ENCODE measurements at places on chromosomes 13 and 19. TPM values are rescaled to one million over a fixed set of nuclear protein-coding genes. Genes with fewer than 3 reads are reported as not detected.
A peak's percentile ranks its signal among the peaks of the same experiment; 100 is the strongest.

Gene ZNF728
- not detected for total RNA-seq

Gene PALM
- total RNA-seq = 105 TPM

Gene ADGRE3
- not detected for total RNA-seq

Gene SLC25A41
- 1.9 TPM for total RNA-seq

Gene SHISA7
- total RNA-seq = not detected

DNA sequence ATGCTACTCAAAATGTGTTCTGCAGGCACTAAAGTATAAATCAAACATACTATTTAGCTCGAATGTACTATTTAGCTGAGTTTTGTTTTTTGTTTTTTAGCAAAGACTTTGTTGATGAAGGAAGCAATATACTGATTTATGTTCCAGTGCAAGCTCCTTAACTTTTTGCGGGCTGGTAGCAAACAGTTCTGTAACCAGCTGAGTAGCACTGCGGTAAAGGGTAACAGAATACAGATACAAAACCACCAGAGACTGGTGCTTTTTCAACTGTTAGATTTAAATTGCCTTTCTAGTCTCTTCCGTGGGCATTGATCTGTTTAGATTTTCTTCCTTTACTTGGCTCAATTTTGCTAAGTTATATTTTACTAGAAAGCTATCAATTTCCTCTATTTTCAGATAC lies 39.0 kb upstream of the KPNA3 start:
- DNase-seq = no peak

- peak; percentile 62 for DNase-seq
Observed at GRCh38 chr19:37362733-37363132, 8.2 kb upstream of the ZNF527 start.

DNA sequence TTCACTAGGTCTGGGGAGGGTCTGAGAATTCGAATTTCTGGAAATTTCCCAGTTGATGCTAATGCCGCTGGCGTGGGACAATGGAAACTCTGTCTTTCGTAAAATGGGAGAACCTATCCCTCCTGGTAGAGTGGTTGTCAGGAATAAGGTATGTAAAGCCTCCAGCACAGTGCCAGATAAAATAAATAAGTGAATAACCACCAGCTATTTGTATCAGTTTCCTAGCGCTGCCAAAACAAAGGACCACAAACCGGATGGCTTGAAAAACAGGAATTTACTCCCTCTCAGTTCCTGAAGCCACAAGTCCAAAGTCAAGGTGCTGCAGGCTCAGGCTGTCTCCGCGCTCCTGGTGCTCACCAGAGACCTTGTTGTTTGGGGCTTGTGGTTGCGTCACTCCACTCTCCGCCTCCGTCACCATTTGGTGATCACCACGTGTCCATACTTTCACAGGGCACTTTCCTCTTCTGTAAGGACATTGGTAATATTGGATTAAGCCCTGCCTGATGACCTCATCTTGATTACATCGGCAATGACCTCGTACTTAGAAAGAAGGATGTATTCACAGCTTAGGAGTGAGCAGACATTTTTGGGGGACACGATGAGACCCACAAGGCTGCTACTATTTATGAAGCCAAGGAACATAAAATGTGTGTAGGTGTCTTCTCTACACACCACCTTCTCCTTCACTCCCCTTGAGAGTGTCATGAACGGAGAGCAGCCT lies 428.5 kb downstream of the IRS2 start:
- DNase-seq = no peak

DNA sequence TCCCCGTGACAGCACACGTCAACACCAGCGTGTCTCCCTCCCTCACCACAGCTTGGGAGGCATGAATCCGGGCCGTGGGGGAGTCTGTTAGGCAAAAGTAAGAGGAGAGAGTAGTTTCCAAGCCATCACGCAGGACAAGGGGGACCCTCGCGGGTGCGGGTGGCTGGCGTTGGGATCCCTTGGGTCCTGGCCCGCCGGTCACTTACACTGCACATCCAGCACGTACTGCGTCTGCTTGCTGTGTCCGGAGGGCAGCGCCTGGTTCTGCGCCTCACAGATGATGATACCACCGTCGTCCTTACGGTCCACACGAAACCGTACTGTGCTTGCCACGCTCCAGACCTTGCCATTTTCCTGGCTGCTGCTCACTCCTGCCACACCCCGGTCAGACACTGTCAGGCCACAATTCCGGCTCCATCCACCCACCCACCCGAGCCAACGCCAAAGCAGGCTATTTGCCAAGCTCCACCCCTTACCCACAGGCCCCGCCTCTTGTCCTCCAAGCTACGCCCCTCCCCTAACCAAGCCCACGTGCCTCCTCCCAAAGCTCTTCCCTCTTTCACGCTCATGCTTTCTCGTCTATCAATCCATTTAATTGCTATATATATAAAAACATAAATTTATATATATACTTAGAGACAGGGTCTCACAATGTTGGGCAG lies 6.6 kb upstream of the ZNF428 start:
- DNase-seq = peak; percentile 43

GRCh38 chr13:59641817-59642216 lies 521.9 kb downstream of the DIAPH3 start:
- peak; percentile 53 for DNase-seq

- peak; percentile 56 for DNase-seq
Observed at GRCh38 chr19:21698215-21698614, 69.2 kb downstream of the ZNF100 start.

- DNase-seq = peak; percentile 62
Observed at GRCh38 chr19:55493052-55493644, 4.9 kb downstream of the SSC5D start.

DNA sequence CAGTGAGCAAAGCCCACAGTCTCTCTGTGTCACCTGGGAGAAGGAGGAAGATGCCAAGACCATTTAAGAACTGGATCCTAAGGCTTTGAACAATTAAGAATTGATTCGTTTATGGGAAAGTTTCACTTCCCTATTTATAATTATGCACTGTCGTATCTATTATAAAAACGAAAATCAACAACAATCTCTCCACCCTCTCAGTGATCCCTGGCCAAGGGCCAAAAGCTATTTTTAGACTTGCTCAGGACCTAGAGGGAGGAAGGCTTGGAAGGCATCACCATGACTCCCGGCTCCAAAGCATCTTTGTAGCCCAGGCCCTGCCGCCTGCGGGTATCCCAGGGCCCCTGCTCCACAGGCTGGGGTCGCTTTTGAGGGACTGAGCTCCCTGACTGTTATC lies 1.3 kb downstream of the RHPN2 start:
- peak; percentile 49 for DNase-seq

DNA sequence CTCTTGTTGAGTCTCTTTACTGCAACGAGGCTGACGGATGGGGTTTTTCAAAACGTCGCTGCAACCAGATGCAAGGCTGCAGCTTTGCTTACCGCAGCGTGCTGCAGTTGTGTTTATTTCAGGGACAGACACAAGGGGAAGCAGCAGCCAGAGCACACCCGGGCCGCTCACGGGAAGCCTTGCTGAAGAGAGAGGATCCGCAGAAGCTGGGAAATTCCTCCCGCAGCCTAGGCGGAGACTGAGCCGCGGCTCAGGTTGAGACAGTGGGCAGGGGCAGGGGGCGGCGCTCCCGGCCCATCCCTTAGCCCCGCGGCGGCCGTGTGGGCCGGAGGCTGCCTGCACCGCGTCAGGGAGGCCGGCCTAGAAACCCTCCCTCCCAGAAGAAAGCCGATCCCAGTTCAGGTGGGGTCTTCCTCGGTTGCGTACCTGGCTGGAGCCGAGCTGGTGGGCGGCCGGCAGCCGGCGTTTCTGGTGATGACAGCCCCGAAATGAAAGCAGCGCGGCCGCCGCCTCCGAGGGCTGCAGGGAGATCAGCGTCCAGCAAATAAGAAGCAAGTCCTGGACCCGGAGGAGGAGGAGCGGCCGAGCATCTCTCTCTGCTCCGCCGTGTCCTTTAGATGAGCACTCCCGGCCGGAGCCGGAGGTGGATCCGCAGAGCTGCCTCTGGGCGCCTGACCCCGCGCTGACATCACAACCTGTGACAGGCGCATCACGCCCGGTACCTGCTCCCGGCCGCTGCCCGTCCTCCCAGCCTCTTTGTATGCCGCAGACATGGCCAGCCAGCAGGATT lies at the start of gene FRY:
Gene FRY (plus strand): TSS at position 750 of the 790 bp plus-strand sequence. CDS start 22 bp downstream, at position 772.
- peak; percentile 64 for DNase-seq

DNA sequence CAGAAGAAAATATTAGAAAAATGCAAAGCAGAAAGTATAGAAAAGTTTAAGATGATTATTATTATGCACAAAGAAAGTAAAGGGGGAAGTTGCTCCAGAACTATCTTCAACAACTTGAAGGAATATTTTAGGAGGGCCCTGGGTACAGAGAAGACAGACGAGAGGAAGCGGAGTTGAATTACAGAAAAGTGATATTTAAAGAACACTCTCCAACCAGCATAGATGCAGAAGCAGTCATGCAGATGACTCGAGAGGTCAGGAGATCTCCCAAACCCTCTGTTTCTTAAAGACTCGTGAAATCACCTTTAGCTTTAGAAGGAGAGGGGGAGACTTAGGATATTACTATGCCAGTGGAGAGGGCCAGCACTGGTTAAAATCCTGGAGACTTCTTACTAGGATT lies 8.5 kb upstream of the SHISA2 start:
- DNase-seq = no peak

DNA sequence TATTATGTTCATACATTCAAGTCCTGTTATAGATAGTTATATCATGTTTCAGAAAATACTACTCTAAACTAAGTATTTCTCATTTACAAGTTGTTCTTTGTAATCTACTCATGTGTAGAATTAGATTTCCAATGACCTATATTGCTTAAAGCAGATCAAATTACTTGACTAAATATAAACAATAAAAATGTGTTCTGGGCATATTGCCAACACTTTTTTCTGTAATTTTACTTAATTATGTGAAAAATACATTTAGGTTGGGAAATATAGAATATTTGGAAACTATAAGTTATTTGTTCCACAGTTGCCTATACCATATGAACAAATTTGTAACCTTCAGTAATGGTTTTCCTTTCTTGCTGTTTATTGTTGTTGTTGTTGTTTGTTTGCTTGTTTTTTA lies 275.2 kb upstream of the PCDH9 start:
- no peak for DNase-seq

DNA sequence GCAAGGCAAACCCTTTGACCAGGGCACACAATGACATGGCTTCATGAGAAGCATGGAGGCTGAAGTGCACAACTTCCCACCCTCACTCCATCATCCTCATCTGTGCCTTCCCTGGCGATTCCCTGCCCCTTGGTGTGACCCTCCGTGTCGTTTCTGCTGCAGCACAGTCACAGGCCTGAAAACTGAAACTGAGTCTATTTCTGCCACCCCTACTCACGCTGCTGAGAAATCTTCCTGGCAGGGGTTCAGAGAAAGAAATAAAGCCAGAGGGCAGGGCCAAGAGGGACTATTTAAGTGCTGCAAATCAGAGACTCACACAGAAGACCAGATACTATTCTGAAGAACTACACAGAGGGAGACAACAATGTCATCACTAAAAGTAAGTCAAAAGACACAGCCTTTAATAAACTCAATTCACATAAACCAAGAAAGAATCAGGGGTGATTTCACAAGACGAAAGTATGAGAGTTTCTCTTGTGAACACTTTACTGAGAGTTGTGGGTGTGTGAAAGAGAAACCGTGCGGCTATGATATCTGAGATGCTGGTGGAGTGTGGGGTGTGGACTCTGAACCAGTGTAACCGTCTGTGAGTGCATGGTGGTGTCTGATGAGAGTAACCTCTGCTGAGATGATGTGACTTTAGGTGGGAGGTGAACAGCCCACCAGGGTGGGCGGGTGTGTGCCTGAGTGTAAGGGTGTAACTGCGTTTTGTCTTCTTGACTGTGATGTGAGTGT lies 23.5 kb downstream of the LGALS16 start:
- no peak for DNase-seq

DNA sequence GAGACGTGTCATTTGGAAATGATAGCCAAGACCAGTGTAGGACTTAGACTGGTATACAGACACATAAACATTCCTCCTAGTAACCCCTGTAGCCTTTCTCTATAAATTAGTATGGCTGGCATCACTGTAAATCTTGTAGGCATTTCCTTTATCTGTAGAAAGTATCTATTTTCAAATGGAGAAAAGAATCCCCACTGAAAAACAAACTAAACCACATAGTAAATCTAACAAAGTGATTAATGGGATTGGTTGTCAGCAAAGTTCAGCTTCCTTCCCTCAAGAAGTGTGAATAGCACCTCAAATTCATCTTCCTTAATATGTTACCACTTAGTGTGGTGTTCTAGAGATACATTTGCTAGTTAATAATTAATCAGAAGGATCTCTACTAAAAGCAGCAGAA lies 119.4 kb upstream of the NBEA start:
- DNase-seq = no peak

- no peak for DNase-seq
Observed at GRCh38 chr13:35648201-35648600, 171.7 kb upstream of the MAB21L1 start.

- DNase-seq = no peak
Observed at GRCh38 chr13:76976490-76976889, 15.4 kb upstream of the CLN5 start.

GRCh38 chr13:98201189-98201588 lies 24.1 kb upstream of the RNF113B start:
- no peak for DNase-seq

- no peak for DNase-seq
Observed at GRCh38 chr19:28521614-28522544, 691.1 kb downstream of the UQCRFS1 start.

DNA sequence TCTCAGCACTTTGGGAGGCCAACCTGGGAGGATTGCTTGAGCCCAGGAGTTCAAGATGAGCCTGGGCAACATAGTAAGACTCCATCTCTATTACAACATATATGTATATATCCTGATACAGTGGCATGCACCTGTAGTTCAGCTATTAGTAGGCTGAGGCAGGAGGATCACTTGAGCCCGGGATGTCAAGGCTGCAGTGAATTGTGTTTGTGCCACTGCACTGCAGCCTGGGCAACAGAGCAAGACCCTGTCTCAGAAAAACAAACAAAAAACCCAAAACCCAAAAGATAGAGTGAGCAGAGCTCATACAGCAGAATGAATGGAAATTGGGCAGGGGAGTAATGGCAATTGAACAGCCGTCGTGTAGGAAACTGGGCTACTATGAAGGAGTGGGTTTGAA lies 17.3 kb upstream of the SHKBP1 start:
- no peak for DNase-seq

- DNase-seq = no peak
Observed at GRCh38 chr19:6211632-6212402, 68.0 kb downstream of the MLLT1 start.

DNA sequence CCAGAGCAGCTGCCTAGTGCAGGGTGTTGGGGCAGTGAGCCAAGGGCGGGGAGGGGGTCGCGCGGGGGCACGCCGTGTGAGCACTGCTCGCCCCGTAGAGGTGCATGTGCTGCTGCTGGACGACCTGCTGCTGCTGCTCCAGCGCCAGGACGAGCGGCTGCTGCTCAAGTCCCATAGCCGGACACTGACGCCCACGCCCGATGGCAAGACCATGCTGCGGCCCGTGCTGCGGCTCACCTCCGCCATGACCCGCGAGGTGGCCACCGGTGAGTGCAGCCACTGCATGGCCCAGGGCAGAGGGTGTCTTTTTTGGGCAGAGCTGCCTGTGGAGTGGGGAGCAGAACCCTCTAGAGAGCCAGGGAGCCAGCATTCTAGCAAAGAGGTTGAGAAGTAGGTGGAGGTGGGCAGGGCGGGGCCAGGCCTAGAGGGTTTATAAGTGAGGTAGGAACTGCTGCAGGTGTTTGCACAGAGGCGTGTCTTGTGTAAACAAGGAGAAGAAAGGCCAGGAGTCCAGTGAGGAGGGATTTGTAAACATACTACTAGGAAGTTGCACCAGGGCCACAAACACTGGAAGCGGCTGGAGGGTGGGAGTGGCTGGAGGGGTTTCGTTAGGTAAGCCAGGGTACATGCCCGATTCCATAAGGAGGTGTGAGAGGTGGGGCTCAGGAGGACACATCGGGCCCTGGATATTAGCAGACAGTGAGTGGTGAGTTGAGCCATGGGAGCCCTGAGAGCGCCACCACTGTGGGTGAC lies 21.3 kb downstream of the ARHGEF1 start:
- no peak for DNase-seq

GRCh38 chr13:36148446-36148845 lies 17.3 kb upstream of the DCLK1 start:
- DNase-seq = no peak

Measured in cardiac muscle cell (in vitro differentiated cells and primary cell).